ENCODE measurements at places on chromosomes 7 and 10.

- no peak for DNase-seq
Observed at GRCh38 chr7:120033114-120033513, 239.9 kb upstream of the KCND2 start.

- no peak for DNase-seq
Observed at GRCh38 chr10:42899036-42899435, 116.4 kb downstream of the BMS1 start.

GRCh38 chr10:14924013-14924412, 29.9 kb downstream of the DCLRE1C start:
- DNase-seq = no peak

GRCh38 chr10:22681783-22682183, 32.6 kb downstream of the PIP4K2A start:
- no peak for DNase-seq
